K562 (cell line): ENCODE measurements at places on chromosomes 1 and 21.

DNA sequence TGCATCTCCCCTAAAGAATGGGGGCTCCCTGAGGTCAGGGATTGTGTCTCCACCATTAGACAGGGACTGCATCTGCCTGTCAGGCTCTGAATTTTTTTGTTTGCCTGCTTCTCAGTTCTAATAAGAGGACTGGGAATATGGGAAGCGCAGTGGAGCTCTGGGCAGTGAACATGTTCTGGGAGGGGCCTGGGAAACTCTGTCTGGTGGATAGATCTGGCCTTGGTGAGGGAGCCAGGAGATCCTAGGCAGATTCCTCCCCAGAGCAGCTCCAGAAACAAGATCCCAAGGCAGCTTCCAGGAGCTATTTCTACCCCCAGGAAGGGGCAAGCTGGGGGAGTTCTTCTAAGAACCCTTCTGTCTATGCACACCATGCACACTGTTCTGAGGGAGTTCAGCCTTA, 12.6 kb upstream of the MYOG start:
- DNase-seq: no peak

GRCh38 chr1:38291906-38292521, 245.4 kb upstream of the POU3F1 start:
- DNase-seq: peak; percentile 73

DNA sequence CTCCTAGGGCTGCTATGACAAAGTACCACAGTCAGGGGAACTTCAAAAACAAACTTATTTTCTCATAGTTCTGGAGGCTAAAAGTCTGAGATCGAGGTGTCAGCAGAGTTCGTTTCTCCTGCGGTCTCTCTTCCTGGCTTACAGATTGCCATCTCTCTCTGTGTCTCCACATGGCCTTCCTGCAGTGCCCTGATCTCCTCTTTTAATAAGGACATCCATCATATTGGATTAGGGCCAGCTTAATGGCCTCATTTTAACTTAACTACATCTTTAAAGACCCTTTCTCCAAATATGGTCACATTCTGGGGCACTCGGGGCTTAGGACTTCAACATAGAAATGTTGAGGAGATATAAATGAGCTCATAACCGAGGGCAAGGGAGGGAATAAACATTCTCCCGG, 12.2 kb downstream of the C1orf74 start:
- DNase-seq: no peak

DNA sequence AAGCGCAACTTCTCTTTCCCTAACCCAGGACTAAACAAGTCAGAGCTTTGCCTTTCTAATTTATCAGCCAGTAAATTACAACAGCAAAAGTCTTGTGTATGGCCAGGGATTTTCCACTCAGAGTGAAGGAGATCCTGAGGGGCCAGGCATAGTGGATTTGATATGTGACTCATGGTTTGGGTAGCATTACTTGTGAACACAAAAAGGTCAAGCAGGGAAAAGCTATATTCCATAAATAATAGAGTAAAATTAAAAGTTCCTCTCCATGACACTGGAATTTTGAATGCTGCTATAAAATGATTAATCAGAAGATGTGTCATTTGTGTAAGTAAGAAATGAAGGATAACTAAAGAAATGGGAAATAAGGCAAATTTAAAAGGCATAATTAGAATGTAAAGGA, 284.8 kb downstream of the HLX start:
- no peak for DNase-seq

- DNase-seq: no peak
Measured at GRCh38 chr1:95233319-95233736, 682 bp upstream of the RWDD3 start.

- DNase-seq: no peak
Measured at GRCh38 chr1:209041927-209042326, 541.6 kb upstream of the CAMK1G start.

- no peak for DNase-seq
Measured at GRCh38 chr1:157073944-157074685, 25.5 kb downstream of the ETV3L start.

GRCh38 chr1:153944005-153944826, 2.3 kb downstream of the DENND4B start:
- peak; percentile 29 for DNase-seq

DNA sequence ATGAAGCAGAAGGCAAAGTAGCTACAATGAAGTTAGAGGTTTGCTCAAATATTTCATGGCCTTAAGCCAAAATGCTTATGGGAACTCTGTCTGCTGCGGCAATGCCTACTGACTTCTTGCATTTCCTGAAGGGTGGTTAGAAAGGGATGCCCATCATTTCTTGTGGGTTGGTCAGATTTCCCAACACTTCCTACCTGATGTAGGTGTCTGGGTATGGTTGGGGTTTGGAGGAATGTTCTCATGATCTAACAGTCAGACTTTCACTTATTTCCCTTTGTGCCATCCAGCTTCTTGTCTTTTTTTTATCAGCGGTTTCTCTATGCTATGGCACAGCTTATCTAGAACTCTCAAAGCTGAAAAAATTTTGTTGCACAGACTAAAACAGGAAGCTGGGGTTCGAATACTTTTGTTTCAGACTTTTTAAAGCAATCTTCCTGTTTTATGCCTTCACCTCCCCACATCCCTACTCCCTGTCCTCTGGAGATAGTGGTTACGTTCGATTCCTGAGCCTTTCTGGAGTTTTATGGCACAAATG, 307.7 kb downstream of the USP25 start:
- no peak for DNase-seq

- no peak for DNase-seq
Measured at GRCh38 chr1:43532716-43533115, 2.0 kb downstream of the PTPRF start.

GRCh38 chr1:191419842-191420241, 738.4 kb upstream of the RGS18 start:
- no peak for DNase-seq

GRCh38 chr1:241276391-241276790, 80.6 kb downstream of the RGS7 start:
- no peak for DNase-seq

- DNase-seq: no peak
Measured at GRCh38 chr1:187415065-187415464, 586.3 kb downstream of the PLA2G4A start.
